Neural progenitor cell (in vitro differentiated cells): ENCODE measurements at places on chromosomes 12 and 14.

- DNase-seq = no peak
Observed at GRCh38 chr12:62642486-62642885, 175.9 kb downstream of the MON2 start.

DNA sequence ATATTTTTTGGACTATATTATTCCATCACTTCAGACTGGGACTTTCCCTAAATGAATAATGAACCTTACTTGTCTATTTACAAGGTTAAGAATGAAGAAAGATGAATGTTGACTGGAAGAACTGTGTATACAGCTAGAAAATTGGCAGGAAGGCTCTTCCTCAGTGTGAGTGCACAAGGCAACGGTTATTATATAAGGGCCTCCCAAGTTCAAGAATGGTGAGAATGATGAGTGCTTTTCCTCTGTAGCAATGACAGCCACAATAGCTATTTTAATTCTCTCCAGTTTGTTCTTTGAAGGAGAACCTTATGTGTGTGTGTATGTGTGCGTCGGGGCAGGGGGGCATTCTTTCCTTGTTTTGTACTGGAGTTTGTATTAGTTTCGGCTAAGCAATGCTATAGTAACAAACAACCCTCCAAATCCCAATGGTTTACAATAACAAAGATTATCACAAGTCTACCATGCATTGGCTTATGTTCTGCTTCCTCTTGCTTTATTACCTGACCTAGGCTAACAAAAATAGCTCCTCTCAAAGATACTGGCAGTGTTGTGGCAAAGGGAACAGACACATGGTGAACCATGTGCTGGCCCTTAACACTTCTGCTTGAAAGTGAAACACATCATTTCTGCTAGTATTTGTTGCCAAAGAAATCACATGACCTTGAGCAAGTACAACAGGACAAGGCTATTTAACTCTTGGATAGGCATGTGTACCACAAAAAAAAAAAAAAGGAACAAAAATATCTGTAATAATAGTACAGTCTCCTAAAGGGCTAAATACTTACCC, 139.5 kb downstream of the RMST start:
- DNase-seq = no peak

GRCh38 chr14:76599559-76600287, 161.5 kb upstream of the VASH1 start:
- no peak for DNase-seq

DNA sequence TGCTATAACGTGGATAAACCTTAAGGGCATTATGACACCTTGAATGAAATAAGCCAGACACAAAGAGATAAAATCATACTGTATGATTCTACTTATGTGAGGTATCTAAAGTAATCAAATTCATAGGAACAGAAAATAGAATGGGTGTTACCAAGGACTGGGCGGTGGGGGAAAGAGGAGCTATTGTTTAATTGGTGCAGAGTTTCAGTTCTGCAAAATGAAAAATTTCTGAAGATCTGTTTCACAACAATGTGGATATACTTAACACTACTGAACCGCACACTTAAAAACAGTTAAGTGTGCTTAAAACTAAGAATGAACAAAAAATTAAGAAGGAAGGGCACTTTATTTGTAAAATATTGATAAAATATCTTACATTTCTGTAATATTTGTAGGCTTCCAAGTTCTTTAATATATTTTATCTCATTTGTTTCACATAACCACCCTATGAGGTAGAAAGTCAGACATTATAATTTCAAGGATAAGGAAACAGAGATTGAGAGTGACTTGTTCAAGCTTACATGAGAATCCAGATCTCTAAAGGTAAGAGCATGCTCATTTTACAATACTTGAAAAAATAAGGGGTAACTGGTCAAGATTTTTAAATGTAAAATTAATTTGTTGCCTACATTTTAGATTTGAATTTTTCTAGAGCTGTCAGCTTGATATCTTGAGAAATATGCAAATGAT, 14.9 kb downstream of the LTA4H start:
- DNase-seq = no peak

DNA sequence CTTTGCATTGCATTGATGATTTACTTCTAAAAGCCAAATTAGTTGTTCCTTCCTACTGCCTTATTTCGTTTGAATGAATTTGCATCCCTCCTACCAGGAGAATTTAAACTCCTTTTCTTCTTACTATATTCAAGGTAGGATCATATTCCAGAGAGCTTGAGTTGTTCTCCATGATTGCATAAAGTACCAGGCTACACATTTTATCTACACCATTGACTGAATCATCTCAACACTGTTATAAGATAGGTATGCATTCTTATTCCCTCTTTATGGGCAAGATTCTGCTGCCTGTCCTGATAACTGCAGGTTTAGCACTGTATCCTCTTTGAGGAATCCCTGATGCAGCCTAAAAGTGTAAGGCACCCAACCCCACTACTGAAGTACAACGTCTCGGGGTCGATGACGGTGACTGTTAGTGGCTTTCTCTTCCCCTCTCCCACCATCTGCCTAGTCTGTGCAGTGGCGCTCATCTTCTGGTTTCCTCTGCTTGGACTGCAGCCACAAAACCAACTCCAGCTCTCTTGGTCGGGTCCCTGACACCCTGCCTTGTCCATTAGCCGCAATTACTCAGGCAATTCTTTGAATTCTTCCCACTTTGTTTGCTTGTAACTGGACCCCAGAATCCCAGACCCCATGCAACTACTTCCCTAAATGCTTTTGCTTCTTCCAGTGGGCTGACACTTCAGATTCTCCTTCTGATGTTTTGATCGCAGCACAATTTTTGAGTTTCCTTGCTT, 44.4 kb upstream of the STXBP6 start:
- DNase-seq = peak; percentile 9

DNA sequence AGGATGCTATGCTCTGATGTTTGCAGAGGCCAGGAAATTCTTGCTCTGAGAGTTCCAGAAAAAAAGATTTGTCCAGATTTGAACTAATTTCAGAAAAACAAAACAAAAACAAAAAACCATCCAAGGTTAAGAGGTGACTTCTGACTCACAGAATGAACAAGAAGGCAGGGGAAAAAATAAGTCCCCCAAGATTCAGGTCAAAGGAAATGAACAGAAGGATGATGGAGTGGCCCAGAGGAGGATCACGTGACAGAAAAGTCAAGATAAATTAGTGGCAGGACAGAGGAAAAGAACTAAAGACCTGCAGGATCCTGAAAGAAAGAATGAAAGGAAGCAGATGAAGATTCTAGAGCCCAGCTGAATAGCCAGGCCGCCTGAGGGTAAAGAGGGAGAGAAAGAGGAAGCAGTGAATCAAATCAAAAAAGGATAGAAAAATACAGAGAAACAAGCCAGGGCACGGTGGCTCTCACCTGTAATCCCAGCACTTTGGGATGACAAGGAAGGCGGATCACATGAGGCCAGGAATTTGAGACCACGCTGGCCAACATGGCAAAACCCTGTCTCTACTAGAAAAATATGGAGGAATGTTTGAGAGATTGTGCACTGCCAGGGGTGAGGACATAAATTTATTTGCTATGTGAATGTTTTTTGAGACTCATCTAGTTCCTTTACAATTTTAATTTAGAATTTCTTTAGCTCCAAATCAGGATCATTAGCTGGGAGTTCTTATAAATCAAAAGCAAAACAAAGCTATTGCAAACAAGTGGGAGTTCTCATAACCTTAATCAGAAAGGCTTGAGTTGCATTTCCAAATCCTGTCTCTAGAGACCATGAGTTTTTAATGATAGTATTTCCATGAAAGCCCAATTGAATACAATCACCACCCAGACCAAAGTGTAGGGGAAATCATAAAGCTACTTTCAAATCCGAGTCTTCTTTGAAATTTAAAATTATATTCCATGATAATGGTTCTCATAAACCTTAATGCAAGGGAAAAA, 217.1 kb upstream of the PLEKHG7 start:
- DNase-seq = no peak

- peak; percentile 84 for DNase-seq
Observed at GRCh38 chr14:103091041-103091882, 3.3 kb upstream of the EXOC3L4 start.

- DNase-seq = no peak
Observed at GRCh38 chr12:114993165-114993564, 309.2 kb upstream of the TBX3 start.

DNA sequence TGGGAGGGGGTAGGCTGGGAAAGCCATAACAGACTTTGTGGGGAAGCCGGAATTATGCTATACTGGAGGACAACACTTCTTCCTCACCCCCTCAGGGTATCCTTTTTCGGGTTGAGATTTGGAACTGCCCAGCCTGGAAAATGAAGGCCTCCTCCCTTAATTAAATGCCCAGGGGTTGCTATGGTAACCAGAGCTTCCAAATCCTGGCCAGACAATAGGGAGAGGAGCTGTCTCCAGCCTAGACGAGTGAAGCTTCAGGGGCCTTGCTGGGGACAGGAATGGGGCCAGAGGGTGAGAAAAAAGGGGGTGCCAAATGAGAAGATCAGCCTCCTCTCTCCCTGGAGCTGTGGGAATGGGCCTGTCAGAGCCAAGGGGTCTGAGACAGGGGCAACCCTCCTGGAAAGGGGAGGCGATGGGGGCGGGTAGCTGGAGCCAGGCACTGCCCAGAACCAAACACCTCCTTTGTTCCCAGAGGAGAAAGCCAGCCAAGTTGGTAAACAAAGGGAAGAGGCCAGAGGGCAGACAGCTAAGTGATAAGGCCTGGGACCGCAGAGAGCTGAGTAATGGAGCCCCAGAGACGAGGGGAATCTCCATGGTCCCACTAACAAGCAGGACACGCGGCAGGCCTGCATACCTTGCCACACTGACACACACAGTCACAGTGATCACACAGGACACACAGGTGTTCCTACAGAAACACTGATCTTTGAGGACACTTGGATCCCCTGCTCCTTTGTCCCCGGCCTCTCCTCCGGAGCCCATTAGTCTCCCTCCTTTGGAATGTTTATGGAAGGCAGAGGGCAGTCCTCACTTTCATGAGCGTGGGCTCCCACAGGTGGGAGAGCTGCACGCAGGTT, 17.9 kb upstream of the RND1 start:
- peak; percentile 98 for DNase-seq

DNA sequence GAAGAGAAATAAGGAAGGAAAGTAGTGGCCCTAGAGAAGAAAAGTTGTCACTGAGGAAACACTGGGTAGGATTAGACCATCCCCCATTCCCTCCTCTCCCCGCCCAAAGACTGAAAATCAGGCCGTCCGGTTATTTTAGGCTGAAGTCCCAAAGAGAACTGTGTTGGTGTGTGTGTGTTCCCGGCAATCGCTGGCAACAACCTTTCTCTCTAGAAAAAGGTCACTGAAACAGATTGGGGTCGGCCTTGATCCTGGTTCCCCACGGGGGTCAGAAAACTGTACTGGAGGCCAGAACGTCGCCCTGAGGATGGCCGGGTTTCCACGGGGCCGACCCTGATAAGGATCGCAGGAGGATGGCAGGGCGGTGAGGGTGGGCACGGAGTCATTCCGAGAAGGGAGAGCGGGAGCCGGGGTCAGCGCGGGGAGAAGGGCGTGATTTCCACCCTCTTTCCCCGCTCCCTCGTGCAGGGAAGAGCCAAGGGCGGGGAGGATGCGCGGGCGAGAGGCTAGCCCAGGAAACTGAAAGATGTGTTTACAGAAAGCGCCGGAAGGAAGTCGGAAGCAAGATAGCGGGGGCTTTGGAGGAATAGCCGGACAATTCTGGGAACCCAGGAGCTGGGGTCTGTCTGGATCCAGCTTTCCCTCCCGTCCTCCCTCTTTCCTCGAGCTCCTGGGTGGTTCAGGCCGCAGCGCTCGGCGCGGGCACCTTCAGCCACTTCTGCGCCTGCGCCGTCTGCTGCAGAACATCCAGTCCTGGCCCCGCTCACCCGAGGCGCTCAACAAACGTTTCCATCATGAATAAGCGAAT, 25.3 kb upstream of the SPTLC2 start:
- DNase-seq = no peak
